ENCODE measurements at places on chromosomes 6 and 20. TPM values are rescaled to one million over a fixed set of nuclear protein-coding genes. Genes with fewer than 3 reads are reported as not detected.

GRCh38 chr6:98764373-98764911, 69.9 kb upstream of the POU3F2 start:
- DNase-seq = no peak

DNA sequence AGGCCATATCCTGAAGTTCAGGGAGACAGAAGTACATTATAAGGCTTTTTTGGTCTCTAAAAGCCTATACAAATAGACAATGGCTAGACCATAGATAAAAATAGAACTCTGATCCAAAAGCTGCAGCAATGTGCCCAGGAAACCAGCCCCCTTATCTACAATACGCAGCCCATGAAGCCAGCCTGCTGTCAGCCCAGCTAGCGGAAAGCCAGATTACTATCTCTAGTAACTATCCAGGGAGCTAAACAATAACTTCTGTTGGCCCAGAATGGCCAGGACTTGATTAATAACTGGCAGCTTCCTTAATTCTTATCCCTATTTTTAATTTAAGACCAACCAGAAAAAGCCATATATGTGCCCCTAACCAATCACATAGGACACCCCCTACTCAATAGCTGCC, 160.4 kb upstream of the SMLR1 start:
- DNase-seq = no peak

- DNase-seq = peak; percentile 59
Measured at GRCh38 chr6:42043787-42044475, 6.4 kb upstream of the TAF8 start.

DNA sequence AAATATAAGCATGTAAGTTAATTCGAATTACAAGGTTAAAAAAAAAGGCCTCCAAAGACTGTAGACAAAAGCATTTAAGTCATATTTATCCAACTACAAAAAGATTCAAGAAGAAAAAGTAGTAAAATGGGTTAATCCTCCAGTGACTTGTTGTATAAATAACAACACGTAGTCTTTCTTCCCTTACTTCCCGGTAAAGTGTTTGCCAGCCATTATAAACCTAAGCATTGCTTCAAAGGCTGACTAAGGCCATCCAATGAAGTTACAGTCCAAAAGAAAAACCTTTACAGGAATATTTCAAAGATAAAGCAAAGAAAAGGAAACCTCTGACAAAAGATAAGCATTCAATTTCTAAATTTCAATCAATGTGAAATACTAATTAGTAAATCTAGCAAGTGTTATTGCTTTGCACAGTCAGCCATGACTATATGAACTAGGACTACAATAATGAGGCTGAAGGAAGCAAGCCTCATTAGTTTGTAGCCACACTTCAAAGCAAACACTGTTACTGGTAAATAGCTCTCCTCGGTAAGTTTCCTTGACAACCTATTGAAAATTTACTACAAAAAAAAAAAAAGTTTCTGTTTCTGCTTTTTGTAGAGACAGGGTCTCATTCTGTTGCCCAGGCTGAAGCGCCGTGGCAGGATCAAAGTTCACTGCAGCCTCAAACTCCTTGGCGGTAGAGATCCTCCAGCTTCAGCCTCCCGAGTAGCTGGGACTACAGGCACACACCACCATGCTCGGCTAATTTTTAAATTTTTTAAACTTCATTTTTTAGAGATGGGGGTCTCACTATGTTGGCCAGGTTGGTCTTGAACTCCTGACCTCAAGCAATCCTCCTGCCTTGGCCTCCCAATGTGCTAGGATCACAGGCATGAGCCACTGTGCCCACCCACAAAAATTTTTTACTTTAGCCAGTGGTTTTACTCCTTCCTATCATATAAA, 46.0 kb downstream of the NUDT3 start:
- DNase-seq = no peak

GRCh38 chr20:1381753-1382591, 10.9 kb downstream of the FKBP1A start:
- DNase-seq = no peak

DNA sequence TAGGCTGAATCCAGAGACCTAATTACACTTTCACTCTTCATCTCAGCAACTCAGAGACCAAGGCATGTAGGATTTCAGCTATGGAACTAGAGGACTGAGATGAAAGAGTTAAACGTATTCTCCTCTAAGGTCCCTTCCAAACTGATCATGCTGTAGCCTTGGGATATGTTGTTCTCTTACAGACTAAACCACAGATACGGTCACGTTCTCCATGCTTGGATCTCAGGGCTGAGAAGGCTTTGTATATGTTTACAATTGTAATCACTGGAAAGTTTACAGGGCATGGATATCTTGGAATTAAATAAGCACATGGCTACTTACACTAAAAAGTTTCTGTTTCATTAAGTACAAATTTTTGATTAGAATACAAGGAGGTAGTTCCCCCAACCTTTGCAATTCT, 50.1 kb downstream of the PKIB start:
- DNase-seq = no peak

GRCh38 chr20:2207770-2208097, 88.1 kb upstream of the TGM3 start:
- DNase-seq = no peak

DNA sequence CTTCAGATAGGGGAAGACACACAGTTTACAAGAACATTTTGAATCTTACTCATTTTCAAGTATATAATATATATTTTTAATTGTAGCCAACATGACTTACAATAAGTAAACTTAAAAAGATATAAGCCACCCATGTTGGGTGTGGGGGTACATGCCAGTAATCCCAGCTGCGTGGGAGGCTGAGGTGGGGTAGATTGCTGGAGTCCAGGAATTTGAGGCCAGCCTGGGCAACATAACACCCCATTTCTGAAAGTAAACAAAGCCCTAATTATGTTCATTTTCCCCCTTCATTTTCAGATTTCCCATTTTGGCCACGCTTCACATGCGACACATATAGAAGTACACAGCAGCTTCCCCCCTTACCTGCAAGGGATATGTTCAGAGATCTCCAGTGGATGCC, 30.5 kb downstream of the SERPINB6 start:
- no peak for DNase-seq

- DNase-seq = no peak
Measured at GRCh38 chr6:116047173-116047933, 13.3 kb downstream of the FRK start.

- DNase-seq = no peak
Measured at GRCh38 chr6:42316981-42317380, 99.3 kb upstream of the MRPS10 start.

GRCh38 chr6:2257363-2257762, 12.0 kb upstream of the GMDS start:
- no peak for DNase-seq

DNA sequence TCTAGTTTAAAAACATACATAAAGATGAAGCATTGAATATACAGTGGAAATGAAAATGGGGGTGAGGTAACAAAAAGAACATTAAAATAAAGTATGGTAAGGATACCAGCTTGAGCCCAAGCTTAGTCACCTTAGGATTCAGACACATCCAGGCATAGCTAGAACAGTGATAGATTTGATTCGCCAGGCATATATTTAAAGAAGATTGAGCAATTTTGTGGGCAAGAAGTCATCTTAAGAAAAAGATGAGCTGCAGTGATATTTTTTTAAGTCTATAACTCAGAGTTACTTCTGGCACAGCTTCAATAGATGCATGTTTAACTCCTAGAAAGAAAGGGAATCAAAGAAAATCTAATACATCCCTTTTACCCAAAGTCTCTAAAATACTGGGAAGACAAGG, 97.9 kb downstream of the BMP5 start:
- no peak for DNase-seq

DNA sequence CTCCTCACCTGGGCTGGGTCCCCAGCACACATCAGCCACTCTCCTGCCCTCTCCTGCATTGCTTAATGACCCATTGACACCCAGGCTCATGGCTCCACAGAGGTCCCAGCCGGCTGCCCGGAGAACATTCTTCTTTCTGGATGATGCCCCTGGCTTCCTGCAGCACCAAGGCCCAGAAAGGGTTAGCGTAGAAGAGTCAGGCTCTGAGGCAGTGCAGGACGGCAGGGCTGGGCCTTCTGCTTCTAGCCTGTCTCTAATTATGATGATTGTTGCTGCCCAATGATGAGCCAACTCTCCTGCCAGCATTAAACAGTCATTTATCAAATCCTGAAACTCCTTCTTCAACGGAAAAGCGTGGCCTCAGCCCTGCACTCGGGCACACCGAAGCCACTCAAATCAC, 66.4 kb downstream of the ZNF217 start:
- no peak for DNase-seq

DNA sequence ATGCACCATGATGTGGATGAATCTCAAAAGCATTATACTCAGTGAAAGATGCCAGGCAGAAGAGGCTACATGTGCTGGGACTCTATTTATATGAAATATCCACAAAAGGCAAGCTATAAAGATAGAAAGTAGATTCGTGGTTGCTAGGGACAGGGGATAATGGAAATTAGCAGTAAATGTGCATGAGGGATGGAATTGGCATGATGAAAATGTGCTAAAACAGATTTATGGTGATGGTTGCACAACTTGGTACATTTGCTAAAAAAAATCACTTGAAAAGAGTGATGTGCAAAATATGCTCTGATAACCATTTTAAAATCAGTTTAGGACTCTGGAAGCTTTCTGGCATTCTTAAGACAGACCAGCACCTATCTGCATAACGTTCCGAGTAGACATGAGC, 61.6 kb downstream of the ALDH8A1 start:
- DNase-seq = no peak

GRCh38 chr6:487956-488355, 96.4 kb downstream of the IRF4 start:
- DNase-seq = no peak

DNA sequence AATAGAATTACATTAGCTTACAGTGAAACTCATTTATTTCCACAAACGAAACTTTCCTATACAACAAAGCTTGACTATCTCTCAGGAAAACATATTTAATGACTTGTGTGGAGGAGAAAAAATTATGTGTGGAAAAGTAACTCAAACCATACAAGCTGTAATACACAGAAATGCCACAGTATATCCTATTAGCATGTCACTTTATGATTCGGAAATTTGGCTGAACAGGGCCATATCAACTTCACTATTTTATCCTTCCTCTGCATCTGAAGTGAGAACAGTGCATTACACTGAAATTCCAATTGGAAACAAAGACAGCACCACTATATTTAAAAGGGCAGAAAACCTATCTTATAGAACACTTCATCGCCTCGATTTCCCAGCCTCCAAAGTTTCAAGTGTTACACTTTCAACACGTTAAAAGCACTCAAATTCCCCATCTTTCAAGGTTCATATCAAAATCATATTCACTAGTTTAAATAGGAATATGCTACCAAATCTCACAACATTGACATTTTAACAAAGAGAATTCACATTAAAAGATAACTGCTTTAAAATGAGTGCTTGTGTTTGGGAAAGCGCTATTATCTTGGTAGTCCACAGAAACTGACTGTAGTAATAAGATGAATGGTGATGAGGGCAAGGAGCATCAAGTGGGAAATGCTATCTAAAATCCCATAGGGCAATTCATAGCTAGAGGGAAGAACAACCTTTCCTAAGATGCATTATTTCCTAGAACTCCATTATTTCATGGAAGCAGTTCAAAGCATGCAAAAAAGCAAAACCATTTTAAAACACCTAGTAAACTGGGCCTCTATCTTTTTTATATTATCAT, 1.8 kb downstream of the REV3L start:
- DNase-seq = no peak

DNA sequence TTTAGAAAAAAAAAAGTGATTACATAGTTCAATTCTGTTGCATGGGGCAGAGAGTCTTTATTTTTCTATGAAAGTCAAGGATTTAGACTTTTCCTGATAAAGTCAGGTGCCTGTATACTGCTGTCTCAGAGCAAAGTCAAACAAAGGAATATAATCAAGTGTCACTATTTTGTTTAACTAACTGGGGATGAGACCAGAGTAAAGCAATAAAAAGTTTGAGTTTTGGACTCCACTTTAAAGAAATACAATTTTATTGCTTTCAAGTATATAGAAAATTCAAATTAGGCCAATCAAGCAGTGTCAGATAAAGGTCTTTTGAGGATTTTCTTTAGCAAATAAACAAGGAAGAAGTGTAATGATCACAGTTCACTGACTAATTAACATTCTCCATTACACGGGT, 48.7 kb upstream of the MYLIP start:
- no peak for DNase-seq

DNA sequence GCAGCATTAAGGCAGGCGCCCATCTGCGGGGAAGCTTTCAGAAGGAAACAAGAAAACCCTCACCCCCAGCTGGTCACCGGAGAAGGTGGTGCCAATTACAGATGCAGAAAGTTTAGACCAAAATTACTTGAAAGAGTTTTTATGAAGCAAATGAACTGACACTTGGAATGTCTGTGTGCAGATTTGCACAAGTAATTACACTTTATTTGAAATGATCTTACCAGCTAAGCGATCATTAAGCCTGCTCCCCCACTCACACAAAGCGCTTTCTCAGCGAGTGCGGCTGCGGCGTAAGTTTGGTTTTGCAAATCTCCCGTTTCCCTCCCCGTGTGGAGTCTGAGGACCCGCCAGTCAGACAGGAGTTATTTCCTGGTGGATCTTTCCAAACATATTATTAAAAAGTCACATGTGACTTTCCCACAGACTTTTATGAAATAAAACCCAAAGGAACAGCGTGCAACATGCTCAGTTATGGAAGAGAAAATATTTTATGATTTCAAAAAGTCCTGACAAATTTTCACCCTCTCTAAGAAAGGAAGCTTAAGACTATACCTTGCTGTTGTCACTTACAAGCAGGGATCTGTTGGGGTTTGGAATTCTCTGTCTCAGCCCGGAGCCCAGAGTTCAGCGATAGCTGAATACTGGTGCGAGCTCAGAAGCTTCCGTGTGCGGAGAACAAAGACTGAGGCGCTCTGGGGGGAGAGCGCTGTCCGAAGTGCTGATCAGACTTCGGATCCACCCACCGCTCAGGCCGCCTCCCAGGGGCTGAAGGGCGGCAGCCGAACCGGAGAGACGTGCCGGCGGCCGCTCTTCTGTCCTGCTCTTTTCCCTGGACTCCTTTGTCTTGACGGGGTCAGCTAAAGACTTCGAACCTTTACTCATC, 2.7 kb upstream of the MYT1 start:
- DNase-seq = no peak

- DNase-seq = no peak
Measured at GRCh38 chr6:166423781-166424180, 41.0 kb upstream of the MPC1 start.

GRCh38 chr6:150266963-150267685, 101.7 kb upstream of the IYD start:
- no peak for DNase-seq

GRCh38 chr20:31566658-31567379, 38.3 kb upstream of the ID1 start:
- no peak for DNase-seq

DNA sequence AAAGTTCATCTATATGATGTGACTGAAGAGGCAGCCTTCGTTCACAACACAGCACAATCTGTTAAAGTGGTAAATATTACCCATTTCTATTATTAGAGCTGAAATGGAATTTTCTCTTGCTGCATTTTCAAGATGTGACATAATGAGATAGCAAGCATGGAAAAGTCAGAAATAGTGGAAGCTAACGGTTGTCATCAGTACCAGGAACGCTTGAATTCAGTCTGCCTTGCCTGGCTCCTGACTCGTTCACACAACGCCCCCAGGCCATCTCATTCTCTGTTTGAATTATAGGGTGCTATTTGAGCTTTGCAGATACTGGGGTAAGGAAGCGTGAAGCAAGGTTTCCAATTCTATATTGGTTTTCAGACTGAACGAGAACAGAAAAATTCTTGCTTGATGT, 116.5 kb upstream of the MAP3K7 start:
- no peak for DNase-seq

The SLC22A16 gene
- not detected for total RNA-seq

The RSPO3 gene
- 0.21 TPM for total RNA-seq

The ELOVL4 gene
- total RNA-seq = 6.1 TPM

The RFX6 gene
- total RNA-seq = not detected

The GRM4 gene
- total RNA-seq = 0.26 TPM

The SDCBP2 gene
- 2.3 TPM for total RNA-seq
